ENCODE measurements at places on chromosomes 2 and 18.

DNA sequence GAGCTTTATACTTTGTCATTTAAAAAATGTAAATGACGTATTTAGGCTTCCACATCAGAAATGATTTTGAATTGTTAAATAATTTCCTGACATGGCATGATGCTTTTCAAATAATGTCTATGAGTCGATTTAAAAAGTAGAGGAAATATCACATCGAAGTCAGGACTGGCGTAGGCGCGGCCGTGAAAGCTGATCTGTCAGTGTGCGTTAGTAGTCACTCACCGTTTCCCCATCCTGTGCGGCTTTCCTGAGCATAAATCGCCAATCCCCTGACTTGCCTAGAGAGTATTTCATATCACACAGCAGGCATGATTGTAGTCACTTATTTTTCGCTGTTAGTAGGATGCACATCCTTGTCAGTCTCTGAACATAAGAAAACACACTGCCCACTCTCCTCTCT, 843.1 kb downstream of the SOCS6 start:
- no peak for DNase-seq

DNA sequence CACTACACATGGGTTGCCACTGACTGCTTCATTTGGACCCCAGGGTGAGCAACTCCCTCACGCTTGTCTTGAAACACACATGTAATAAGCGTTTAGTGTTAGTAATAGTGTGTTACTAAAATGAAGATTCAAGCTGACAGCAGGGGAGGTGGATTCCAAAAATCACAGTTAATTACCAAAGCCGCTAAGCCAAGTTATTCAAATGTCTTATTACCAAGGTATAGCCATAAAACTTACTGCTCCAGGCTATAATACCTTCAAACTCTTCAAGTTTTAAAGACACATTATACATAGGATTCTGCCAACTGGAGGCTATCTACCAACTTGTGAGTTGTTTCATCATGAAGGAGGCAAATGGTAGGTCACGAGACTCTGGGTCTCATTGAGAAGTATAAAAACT, 2.9 kb downstream of the LPIN2 start:
- no peak for DNase-seq

DNA sequence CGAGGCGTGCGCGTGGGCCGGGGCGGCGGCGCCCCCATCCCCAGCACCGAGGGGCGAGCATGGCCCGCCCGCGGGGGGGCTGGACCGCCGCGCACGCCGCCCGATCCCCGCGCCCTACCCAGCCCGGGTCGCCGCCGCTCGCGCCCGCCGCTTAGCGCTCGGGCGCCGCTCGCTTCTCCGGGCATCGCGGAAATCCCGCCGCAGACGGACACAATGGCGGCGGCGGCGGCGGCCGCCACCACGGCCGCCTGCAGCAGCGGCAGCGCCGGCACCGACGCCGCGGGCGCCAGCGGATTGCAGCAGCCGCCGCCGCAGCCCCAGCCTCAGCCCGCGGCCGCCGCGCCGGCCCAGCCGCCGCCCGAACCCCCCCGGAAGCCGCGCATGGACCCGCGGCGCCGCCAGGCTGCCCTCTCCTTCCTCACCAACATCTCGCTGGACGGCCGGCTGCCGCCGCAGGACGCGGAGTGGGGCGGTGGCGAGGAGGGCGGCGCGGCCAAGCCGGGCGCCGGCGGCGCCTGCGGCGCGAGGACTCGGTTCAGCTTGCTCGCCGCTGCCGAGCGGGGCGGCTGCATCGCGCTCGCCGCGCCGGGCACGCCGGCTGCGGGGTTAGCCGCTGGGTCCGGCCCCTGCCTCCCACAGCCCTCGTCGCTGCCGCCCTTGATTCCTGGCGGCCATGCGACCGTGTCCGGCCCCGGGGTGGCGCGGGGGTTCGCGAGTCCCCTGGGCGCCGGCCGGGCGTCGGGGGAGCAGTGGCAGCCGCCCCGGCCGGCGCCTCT, 453 bp downstream of the CABLES1 start:
- peak; percentile 16 for DNase-seq

DNA sequence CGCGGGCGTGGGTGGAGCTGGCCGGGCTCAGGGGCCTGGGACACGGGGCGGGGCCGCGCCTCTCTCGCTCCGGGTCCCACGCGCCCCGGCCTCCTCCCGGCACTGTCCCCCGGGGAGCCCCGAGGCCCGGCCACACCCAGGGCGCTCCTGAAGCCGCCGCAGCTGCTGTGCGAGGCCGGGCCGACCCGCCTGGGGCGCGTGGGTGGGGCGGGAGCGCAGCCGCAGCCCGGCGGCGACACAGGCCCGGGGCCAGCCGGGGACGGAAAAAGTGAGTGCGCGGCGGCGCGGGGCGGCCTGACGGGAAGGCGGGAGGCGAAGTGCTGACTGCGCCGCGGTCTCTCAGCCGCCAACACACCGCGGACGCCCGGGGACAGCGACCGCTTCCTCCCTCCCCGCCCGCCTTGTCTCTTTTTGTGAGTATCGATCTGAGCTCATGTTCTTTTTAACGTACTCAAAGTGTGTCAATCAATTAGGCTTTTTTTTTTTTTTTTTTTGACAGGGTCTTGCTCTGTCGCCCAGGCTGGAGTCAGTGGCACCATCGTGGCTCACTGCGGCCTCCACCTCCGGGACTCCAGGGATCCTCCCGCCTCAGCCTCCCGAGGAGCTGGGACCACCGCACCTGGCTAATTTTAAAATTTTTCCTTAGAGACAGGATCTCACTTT, 14.5 kb downstream of the PDCD1 start:
- no peak for DNase-seq

DNA sequence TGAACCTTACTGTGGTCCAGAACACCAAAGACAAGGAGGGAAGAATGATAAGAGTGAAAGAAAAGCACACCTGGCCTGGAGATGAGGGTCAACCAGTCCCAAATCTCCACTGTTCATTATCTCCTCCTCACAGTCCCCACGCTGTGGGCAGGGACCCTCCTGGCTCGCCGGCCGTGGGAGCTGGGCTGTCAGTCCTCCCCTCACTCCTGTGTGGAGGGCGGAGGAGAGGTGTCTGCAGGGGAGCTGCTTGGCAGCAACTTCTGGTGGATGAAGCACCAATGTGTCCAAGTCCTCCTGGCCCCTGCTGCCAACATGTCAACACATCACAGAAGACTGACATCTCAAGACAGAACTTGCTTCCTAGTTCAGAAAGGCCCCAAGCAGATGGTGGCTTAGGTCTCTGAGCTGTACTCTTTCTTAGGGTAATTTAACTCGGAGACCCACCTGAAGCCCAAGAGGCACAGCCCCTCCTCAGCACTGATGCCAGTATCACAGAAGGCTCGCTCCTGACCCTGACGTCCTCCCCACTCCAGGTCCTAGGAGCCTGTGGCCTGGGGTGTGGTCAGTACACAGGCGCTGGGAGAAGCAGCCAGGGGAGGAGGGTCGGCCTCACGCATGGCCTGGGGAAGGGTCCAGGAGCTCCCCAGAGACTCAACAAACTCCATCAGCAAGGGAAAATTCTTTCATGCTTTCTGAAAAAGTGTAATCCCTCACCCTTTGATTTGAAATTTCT, 54.5 kb downstream of the PARD6G start:
- DNase-seq: no peak

GRCh38 chr18:5285326-5285725, 10.2 kb downstream of the ZBTB14 start:
- no peak for DNase-seq

DNA sequence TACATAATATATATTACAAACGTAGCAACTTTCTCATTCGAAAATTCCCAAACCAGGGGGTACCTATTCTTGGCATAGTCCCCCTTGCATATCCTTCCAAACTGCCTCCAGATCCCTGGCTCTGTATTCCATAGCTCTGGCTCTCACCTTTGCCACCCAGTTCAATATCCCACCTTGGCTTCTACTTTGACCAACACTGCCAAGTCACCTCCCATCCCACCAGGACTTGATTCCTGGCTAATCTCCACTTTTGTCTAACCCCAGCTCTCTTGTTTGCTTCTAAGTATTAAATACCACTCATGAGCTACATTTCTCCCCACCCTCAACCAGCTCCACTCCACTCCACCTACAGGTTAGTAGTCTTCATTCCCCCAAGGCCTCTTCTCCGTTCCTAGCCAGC, 103.2 kb upstream of the WDR75 start:
- no peak for DNase-seq

DNA sequence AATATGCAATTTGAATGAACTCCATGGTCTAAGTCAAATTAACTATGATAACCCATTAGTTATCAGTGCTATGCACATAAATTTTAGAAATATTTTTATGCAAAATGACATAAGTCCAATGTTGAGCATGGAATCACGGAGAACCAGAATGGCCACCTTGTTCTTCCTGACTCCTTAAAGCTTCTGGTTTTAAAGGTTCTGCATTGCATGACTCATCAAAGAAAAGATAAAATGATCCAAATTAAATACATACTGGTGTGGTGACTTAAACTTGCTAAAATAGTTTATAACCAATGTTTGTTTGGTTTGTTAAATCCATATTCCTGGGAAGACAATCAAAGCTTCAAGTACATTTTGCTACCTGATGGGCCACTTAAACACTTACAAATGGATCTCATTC, 1146.9 kb upstream of the NRXN1 start:
- no peak for DNase-seq

- DNase-seq: no peak
Observed at GRCh38 chr18:12960395-12960794, 12.6 kb downstream of the SEH1L start.

GRCh38 chr2:227054006-227054405, 110.0 kb downstream of the COL4A4 start:
- no peak for DNase-seq

DNA sequence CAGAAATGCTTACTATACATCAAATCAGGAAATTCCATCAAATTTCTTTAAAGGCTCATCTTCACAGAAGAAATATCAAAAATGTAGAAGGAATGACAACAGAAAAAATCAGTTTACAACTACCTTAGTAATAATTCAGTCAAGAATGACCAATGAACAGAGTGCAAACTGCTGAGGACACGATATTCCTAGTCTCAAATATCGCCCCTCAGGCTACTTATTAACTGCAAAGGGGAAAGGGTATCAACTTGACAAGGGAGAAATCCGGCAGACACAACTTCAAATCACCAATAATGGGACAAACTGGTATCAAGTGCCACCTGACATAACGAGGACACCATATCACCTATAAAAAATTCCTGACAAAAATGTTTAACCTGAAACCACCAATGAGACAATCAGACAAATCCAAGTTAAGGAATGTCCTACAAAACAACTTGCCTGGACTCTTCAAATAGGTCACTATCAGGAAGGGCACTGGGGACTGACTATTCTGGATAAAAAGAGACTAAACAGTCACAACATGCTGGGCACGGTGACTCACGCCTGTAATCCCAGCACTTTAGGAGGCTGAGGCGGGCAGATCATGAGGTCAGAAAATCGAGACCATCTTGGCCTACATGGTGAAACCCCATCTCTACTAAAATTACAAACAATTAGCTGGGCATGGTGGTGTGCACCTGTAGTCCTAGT, 12.8 kb downstream of the COX7A2L start:
- DNase-seq: no peak

DNA sequence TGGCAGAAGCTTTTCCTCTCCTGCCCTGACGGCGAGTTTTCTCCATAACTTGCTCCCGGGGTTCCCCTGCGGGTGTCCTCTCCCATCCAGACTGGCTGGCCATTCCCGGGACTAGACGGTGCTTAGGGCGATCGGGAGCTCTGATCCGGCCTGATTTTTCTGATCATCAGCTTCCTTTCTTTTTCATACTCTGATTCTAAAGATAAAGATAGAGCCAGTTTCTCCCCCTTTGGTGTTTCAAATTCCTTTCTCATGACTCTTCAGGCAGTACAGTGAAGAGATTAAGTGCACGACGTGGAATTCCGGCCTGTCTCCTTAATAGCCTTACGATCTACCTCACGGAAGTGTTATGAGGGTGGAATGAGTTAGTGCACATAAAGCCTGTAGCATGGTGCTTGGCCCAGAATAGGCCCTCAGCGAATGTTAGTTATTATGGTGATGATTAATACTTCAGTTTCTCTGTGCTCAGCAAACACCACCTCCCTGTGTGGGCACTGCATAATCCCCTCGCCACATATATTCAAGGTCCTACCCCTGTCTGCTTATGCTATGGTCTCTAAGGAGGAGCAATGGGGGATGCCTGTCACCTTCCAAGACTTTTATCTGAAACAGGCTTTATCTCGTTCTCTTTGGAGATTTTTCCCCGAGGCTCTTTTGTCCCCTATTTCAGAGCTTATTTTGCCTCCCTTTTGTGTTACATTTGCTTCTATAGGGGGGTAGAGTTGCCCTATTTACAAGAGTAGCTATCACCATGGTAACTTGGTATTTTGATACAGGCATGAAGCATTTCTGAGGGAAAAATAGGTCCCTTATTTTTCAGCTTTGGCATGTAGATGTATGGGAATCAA, 254.8 kb downstream of the CDH2 start:
- DNase-seq: no peak

DNA sequence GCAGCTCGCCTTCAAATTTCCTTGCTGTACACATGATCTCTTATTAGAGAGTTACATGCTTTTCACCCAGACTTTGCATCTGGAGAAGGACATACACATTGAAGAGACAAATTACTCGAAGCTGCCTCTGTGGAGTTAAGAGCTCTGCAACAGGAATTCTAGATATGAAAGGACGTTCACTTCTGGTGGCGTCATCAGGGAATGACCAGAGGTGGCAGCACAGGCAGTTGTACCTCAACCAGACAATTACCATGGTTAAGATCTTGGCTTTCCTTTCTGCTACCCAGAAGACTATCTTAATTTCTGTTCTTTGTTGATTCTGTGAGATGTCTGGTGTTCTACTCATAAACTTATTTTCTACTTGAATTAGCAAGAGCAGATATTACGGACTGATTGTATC, 39.1 kb upstream of the MC4R start:
- no peak for DNase-seq

- no peak for DNase-seq
Observed at GRCh38 chr2:110866045-110866444, 133.7 kb downstream of the ACOXL start.

DNA sequence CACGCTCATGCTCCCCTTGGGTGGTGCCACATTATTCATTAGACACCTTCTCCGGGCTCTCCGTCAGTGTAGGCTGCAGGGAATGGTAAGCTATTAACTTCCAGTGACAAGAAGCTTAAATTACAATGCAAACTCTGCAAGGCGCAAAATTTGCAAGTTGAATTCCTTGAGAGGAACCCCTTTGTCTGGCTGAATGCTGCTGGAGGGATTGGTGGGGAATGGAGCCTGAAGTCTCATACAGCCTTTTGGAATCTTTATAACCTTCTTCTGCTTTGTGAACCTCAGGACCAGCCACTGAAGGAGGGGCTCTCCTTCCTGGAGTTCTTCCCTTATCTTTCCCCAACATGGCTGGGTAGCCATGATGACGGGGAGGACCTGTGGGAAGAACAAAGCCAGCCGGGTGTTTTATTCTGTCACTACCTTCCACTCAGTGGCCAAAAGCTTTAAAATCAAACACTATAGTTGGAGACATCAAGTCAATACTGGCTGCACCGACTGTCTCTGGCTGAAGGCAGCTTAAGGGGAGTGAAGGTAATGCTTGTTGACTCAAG, 220.9 kb upstream of the EPHA4 start:
- no peak for DNase-seq

DNA sequence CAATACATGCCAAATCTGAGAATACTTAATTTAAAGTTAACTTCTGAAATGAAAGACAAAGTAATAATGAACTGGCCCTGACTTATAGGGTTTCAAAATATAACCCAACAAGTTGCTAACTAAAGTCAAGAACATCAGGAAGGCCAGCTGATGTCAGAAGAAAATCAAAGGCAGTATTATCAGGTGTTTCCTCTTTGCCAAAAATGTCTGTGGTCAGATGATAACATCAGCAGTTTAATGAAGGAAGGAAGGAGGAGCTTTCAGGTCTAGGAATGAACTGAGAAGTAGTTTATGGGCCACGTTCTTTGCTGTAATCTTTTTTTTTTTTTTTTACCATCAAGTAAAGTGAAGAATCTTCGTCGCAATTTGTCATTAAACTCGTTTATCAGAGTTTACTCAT, 40.9 kb downstream of the CDH2 start:
- no peak for DNase-seq

All from SW 1271 (cell line).